Activated gamma-delta T cell (primary cell): ENCODE measurements at places on chromosomes 3 and 15.

DNA sequence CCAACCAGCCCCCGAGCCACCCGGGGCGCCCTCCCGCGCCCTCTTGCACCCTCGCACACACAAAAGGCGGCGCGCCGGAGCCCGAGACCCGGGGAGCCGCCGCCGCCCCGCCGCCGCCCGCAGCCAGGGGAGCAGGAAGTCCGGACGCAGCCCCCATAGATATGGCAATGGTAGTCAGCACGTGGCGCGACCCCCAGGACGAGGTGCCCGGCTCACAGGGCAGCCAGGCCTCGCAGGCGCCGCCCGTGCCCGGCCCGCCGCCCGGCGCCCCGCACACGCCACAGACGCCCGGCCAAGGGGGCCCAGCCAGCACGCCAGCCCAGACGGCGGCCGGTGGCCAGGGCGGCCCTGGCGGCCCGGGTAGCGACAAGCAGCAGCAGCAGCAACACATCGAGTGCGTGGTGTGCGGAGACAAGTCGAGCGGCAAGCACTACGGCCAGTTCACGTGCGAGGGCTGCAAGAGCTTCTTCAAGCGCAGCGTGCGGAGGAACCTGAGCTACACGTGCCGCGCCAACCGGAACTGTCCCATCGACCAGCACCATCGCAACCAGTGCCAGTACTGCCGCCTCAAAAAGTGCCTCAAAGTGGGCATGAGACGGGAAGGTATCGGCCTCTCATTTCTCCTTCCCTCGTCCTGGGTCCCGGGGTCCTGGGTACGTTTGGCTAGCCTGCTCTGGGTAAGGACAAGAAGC is 1.6 kb downstream of the NR2F2 start:
- no peak for DNase-seq

DNA sequence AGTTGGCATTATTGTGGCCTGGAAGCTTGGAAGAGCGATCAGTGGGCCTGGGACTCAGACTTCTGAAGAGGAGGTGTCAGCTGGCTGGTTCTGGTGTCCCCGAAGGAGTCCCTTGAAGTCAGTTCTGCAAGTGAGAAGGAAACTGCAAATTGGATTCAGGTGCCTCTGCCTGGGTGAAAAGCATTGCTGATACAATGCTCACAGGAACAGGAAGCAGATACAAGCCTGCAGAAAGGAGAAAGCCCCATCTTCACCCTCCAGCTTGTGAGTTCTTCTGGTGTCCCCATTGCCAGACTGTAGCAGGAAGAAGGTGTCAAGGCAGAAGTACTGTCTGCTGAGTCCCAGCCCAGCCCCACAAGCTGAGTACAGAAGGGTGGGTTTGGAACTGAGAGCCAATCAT is 271.3 kb downstream of the PLOD2 start:
- no peak for DNase-seq

- DNase-seq = peak; percentile 10
Measured at GRCh38 chr15:63605816-63606215, 8.6 kb downstream of the FBXL22 start.

DNA sequence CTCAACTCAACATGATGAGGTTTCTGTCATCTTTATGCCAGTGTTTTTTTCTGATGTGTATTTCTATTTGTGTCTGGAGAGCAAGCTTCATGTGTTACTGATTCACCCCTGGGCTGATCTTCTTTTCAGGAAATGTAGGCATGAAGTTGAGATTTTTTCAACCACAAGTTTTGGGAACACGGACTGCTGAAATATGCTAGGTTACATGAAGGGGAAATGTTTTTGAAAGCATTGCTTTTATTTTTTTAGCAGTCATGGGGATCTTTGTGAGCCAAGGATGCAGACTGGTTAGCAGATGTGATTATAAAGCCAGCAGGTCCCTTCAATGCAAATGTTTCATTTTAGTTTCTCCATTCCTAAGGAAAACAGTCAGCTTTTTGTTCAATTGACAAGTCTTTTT is 219.3 kb upstream of the COL8A1 start:
- no peak for DNase-seq

DNA sequence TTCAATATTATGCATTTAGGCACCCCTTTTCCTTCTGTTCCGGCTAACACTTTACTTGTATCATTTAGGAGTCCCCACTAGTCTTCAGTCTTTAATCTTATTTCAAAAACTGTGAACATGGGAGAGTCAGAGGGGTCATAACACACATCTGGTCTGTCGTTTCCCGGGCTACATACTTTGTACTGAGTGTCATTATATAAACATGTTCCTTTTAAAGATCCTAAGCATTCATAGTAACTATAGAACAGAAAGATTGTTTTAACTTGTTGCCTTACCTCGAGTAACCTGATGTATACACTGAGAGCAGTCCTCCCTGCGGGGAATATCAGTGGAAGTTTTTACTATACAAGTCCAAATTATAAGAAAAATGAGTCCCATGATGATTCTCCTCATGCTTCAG is 78.2 kb upstream of the VEPH1 start:
- DNase-seq = no peak

DNA sequence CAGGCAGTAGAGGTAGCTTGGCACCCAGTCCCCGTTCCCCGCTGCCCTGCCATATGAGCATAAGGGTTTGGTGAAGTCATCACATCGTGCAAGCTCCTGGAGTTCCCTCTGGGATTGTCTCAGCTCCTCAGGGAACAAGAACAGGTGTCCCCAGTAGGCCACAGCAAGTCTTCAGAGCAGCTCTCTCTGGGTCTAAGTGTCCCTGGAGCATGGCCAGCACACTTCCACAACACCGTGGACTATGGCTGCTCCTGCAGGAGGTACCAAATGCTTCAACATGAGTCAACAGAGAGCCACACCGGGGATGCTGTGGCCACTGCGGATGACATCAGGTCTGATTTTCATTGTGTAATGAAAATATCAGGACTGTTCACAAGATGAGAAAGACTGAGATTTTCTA is 23.1 kb downstream of the ABHD6 start:
- no peak for DNase-seq

DNA sequence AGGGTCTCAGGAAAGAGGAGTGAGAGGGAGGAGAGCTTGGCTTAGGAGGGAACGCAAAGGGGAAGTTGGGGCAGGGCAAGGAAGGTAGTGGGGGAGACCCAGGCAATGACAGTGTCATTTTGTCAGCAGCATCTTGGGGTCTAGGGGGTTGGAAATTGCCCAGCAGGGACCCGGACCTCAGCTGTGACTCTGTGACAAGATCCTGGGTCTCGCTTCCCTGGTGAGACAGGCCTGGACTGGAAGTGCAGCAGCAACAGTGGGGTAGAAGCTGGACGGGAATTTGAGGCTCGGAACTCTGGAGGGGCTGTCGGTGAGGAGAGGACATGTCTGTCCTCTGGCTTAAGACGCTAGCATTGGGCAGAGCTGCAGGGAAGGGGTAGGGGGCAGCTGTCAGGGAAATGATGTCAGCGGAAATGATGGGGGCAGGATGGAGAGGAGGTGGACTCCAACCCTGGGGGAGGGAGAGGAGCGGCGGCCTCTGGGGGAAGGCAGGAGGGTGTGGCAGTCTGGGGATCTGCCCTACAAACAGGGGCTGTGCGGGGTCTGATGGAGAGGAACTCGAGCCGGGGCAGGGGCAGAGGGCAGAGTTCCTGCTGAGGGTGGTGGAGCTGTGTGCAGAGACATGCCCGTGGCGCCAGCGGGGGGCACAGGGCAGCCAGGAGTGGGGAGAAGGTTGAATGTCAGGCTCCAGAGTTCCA is 12.3 kb downstream of the ANPEP start:
- no peak for DNase-seq

DNA sequence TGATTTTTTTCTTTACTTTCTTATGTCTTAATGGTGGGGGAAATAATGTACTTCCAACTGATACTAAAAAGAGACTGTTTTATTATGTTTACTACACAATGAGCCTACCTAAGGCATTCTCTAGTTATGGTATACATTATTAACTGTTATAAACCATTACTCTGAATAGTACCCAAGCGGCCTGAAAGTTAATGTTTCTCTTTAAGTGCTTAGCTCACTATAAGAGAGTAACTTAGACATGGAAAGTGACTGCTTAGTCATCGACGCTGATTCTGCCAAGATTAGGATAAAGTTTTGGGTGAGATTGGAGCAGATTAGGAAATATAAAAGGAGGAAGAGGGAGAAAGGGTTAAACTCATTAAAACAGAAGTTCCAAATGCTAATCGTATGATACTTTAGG is 365.0 kb downstream of the NLGN1 start:
- no peak for DNase-seq

DNA sequence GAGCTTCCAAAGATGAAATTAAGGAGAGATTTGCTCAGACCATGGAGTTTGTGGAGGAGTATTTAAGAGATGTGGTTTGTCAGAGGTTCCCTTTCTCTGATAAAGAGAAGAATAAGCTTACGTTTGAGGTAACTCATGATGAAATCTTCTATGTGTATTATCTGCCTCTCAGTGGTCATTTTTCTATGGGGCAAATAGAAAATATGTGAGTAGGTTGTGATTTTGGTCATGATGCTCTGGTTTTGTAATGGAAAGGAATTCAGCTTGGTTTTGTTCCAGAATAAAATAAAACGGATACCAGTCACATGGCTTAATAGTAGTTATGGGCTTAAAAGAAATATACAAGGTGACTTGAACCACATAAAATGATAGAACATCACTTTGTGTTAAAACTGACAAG is 181.1 kb downstream of the ITPR1 start:
- DNase-seq = no peak

DNA sequence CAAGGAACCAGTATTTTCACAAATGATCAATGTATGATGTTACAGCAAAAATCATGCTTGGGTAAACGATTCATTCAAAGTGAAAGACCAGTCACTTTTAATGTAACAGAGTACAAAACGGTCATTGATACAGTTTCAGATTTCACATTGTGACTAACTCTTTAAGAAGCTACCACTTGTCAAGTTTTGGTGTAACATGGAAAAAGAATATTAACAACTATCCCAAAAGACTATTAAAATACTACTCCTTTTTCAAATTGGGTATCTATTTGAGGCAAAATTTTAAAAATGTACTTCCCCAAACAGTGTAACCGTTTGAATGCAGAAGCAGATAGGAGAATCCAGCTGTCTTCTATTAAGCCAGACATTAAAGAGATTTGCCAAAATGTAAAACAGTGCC is 31.7 kb downstream of the AKAP13 start:
- DNase-seq = no peak

GRCh38 chr3:134970895-134971294 is 175.8 kb downstream of the EPHB1 start:
- no peak for DNase-seq

- no peak for DNase-seq
Measured at GRCh38 chr15:90425726-90426346, 37.8 kb downstream of the IQGAP1 start.

- DNase-seq = no peak
Measured at GRCh38 chr3:15521573-15521965, at the start of gene COLQ. Gene COLQ (minus strand): TSS chr3:15521706. CDS start chr3:15521625, 81 bp downstream.

DNA sequence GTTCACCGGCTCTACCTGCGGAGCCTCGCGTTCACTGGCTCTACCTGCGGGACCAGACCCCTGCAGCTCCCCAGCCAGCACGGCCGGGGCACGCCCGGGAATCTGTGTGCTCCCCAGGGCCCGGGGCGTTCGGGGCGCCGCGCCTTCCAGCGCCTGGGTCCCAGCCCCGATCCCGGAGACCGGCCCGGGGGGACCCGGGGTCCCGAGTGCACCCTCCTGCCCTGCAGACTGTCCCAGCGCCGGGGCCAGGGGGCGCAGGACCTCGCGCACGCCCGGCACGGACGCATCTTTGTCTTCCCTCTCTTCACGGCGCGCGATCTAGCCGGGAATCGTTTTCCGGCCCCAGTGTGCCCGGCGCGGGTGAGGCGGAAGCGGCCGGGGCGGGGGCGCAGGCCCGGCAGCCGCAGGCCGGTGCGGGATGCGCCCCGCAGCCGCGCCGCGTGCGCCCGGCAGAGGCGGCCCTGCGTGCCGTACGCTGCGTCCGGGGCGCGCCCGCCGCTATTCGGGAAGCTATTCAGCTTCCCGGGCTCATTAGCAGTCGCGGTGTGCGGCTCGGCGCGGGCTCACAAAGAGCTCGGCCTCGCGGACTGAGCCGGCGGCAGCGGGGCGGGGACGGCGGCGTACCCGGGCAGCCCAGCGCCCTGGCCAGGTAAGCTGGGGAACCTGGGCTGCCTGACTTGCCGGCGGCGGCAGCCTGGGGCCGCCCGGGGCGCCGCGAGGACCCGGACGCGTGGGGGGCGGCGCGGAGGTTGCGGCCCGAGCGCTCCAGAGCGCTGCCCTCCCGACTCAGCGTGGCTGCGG is at the start of gene APBA2:
TSS of gene APBA2 (plus strand) at position 345 of the 801 bp plus-strand sequence. CDS start 167,911 bp downstream, outside the sequence.
- DNase-seq = peak; percentile 29
